Osteocyte (in vitro differentiated cells): ENCODE measurements at places on chromosomes 11 and 22. TPM values are rescaled to one million over a fixed set of nuclear protein-coding genes. Genes with fewer than 3 reads are reported as not detected.

DNA sequence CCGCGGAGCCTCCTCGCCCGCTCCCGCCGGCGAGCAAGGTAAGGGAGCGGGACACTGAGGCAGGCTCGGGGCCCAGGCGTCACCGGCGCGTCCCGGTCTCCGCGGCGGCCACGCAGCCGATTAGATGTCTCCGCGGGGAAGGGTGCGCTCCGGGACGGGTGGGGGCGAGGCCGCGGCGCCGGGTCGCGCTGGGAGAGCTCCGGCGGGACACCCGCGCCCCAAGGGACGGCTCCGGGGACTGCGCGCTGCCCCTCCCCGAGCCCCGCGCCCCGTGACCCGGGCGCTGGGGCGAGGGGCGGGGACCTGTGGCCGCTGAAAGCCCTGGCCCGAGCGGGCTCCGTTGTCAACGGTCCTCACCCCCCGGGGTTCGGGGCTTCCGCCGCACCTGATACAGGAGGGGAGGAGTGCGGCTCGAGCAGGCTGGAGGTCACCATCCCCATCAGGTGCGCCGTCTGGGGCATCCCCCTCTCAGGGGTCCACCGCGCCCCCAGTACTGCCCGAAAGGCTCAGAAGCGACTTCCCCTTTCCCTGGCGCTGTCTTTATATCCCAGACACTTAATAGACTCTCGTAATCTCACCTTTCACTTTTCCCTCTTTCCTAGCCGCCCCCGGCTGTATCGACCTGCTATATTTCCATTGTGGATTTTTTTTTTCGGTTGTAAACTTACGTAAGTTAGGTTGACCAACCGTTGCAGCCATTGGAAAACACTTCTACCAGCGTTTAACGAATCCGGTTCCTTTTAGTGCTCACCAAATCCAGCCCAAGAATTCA lies 573 bp downstream of the PPFIA1 start:
- peaks cover 26% of the 10 kb centered on the region for H3K36me3 ChIP-seq
- peak overlapping the region; percentile 92 for H3K27ac ChIP-seq
- H3K4me1 ChIP-seq: peaks cover 34% of the 10 kb centered on the region
- peaks cover 7% of the 10 kb centered on the region for H3K27me3 ChIP-seq

DNA sequence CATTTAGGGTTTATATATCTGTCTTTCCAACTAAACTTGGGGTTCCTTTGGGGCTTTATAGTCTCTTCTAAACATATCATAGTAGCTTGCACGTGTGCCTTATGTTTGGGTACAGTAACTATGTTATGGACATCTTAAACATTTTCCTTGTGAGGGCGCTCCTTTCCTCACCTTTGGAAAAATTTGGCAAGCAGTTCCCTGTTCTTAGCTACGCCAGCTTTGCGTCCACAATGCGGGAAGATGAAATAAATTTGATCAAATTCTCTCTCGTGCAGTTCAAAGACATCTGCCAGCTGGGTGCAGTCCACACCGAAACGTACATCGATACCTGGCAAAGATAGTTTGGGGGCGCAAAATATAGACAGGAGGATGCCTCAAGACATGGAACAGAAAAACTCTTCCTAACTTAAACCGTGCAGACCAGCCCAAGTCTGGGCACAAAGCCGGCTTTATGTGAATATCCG lies 548 bp downstream of the FDXACB1 start:
- no peaks in the 10 kb centered on the region for H3K27me3 ChIP-seq
- H3K4me1 ChIP-seq: peaks cover 16% of the 10 kb centered on the region
- H3K27ac ChIP-seq: peak overlapping the region; percentile 100
- peak overlapping the region; percentile 95 for H3K4me3 ChIP-seq
- DNase-seq: no peak

DNA sequence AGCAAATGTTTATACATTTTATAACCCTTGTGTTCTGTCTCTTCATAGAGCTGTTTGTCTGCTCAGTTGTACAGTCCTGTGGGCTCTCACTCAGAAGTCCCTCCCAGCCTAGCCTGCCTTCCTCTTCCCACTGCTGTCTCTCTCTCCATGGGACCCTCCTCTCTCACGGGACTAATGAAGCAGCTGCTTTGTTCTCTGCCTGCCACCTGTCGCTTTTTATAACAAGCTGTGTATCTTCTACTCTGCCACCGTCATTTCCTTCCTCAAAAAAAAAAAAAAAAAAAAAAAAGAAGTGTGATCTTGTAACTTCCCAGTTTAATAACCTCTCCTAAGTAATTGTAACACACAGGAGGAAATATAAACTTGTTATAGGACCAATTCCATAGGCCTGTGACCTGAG lies 92.2 kb upstream of the ALKBH3 start:
- H3K4me3 ChIP-seq: no peak overlapping the region
- no peak overlapping the region for H3K27ac ChIP-seq
- DNase-seq: no peak
- no peaks in the 10 kb centered on the region for H3K27me3 ChIP-seq

- H3K36me3 ChIP-seq: no peaks in the 10 kb centered on the region
- H3K27ac ChIP-seq: no peak overlapping the region
These were observed 32.2 kb downstream of the SLC6A5 start for GRCh38 chr11:20631519-20632168.

The GAB4 gene
- not detected in 2 replicates for total RNA-seq

The SCGB1D2 gene
- total RNA-seq: not detected in 2 replicates
